ENCODE measurements at places on chromosomes 7 and 10. TPM values are rescaled to one million over a fixed set of nuclear protein-coding genes. Genes with fewer than 3 reads are reported as not detected.
A peak's percentile ranks its signal among the peaks of the same experiment; 100 is the strongest.

DNA sequence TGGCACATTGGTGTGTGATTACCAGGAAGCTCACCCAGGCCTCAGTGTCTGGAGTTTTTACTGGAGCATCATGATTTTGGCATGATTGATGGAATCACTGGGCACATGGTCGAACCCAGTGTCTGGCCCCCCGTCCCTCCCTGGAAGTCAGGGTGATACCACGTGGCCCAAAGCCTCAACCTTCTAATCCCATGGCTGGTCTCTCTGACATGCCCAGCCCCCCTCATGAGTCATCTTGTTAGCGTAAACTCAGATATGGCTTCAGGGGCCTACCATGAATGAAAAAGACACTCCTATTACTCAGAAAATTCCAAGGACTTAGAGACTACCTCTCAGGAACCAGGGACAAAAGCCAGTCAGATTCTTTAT lies 109.3 kb downstream of the GRK5 start:
- peaks cover 72% of the 10 kb centered on the region for H3K4me1 ChIP-seq
- no peak for DNase-seq
- H3K27ac ChIP-seq, result no peak overlapping the region
- H3K36me3 ChIP-seq, result no peaks in the 10 kb centered on the region

DNA sequence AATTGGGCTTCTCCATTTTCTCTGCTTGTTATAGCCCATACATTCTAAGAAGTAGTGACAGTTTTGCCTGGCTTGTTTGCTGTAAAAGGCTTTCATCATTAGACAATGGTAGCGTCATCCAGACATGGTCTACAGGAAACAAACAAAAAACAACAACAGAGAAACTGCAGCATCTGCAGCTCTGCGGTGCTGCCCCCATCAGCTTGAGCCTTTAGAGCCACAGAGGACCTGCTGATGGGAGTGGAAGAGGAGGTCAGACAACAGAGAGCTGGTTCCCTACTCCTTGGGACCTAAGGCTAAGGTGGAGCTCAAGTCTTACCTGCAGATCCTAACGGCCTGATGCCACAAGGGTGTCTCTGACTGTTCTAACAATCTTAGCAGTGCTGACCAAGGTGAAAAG lies 3.1 kb downstream of the INA start:
- peaks cover 6% of the 10 kb centered on the region for H3K4me1 ChIP-seq
- no peak overlapping the region for H3K27ac ChIP-seq
- no peak for DNase-seq
- H3K36me3 ChIP-seq, result no peaks in the 10 kb centered on the region

TSPAN15 gene
- 46.1 TPM for total RNA-seq

DNA sequence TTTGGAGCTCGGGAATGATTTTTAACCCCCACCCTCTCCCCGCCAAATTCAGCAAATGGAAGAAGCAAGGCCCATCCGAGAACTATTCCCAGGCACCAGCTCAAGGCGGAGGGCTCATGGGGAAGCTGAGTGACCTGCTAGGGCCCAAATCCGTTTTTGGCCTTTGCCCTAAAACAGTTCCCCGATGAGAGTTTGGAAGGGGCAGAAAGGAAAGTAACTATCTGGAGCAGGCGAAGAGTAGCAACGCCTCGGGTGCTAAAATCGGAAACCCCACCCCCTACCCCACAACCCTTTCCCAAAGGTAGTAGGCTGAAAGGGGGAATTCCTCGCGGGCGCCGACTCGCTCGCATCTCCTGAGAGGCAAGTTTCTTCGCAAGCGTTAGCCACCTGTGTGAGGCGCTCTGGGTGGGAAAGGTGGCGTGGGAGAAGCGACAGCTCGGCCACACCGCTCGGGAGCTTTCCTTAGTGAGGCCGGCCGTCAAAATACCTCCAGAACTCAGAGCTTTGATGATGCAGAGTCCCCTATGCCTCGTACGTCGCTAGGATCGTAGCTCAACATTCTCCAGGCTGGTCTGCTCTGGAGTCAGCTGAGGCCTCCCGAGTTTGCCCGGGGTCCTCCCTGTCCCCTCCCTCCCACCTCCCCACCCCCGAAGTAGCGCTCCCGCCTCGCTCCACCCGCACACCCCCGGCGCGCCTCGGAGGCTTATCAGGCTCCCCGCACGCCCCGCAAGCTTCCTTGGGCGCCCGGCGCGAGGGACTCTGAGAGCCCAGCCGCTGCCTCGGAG lies 642 bp upstream of the PRKG1 start:
- H3K4me1 ChIP-seq, result peaks cover 14% of the 10 kb centered on the region
- no peaks in the 10 kb centered on the region for H3K27me3 ChIP-seq
- peak overlapping the region; percentile 71 for H3K27ac ChIP-seq
- no peak for DNase-seq

GRCh38 chr7:66553001-66553400 lies 75.7 kb upstream of the KCTD7 start:
- no peak overlapping the region for H3K27ac ChIP-seq
- H3K4me1 ChIP-seq, result no peaks in the 10 kb centered on the region
- H3K4me3 ChIP-seq, result no peak overlapping the region
- no peak for DNase-seq

PNLIP gene
- total RNA-seq, result not detected

DNA sequence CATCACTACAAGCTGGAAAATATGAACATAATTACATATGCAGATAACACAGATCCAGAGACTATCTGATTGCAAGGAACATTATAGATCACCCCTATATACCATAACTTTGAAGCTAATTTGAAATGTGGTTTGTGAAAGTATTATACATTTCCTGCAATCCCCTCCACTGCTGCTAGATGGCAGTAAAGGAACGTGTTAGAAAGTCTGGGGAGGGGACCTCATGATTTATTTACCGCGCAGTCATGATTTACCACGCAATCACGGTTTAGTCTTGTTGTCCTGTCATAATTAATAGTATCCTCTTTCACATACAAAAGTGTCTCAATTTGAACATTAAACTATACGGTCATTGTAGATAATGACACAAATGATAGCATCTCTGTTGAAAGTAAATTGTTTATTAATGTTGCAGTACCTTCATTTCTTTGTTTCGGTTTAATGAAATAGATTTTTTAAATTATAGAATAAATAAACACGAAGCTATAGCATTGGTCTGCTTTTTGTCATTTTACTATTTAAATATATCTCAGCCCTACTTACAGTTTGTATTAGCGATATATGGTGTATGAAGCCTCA lies 145.3 kb upstream of the PRSS1 start:
- H3K27me3 ChIP-seq, result no peaks in the 10 kb centered on the region
- no peak for DNase-seq
- H3K4me3 ChIP-seq, result no peak overlapping the region
- no peaks in the 10 kb centered on the region for H3K4me1 ChIP-seq
- H3K36me3 ChIP-seq, result no peaks in the 10 kb centered on the region
- no peak overlapping the region for H3K27ac ChIP-seq

GRCh38 chr10:47054974-47055373 lies 143.7 kb downstream of the PTPN20 start:
- no peak for DNase-seq
- H3K4me3 ChIP-seq, result no peak overlapping the region
- no peak overlapping the region for H3K27ac ChIP-seq

OR6V1 gene
- not detected for total RNA-seq

PRKRIP1 gene
- 20.3 TPM for total RNA-seq

GRCh38 chr7:148011753-148012152 lies 578.8 kb upstream of the C7orf33 start:
- no peaks in the 10 kb centered on the region for H3K4me1 ChIP-seq
- H3K36me3 ChIP-seq, result no peaks in the 10 kb centered on the region
- no peak for DNase-seq
- H3K27ac ChIP-seq, result no peak overlapping the region
- no peak overlapping the region for H3K4me3 ChIP-seq

ZNF862 gene
- total RNA-seq, result 20.7 TPM

GRCh38 chr7:77587272-77587671 lies 50.2 kb downstream of the PTPN12 start:
- DNase-seq, result no peak
- H3K27me3 ChIP-seq, result no peaks in the 10 kb centered on the region

DNA sequence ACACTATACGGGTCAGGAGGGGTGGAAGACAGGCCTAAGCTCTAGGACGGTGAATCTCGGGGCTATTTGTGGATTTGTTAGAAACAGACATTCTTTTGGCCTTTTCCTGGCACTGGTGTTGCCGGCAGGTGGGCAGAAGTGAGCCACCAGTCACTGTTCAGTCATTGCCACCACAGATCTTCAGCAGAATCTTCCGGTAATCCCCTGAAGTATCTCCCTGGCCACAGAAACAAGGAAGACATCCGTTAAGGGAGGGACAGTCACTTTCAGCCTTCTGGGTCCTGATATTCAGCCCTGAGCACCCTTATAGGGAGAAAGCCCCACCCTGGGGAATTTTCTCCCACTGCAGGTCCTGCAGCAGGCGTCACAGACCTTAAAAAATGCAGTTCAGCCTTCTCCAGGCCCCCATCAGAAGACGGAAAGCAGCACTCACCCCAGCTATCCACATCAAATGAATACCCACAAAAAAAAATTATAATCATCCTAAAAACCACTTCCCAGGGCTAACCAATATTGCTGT lies 23.2 kb downstream of the PLAC9 start:
- H3K27ac ChIP-seq, result peak overlapping the region; percentile 25
- H3K27me3 ChIP-seq, result no peaks in the 10 kb centered on the region
- H3K36me3 ChIP-seq, result peaks cover 93% of the 10 kb centered on the region

GRCh38 chr7:12759151-12759550 lies 71.7 kb downstream of the ARL4A start:
- no peak overlapping the region for H3K4me3 ChIP-seq
- H3K27me3 ChIP-seq, result no peaks in the 10 kb centered on the region
- H3K27ac ChIP-seq, result no peak overlapping the region
- H3K36me3 ChIP-seq, result no peaks in the 10 kb centered on the region

DNA sequence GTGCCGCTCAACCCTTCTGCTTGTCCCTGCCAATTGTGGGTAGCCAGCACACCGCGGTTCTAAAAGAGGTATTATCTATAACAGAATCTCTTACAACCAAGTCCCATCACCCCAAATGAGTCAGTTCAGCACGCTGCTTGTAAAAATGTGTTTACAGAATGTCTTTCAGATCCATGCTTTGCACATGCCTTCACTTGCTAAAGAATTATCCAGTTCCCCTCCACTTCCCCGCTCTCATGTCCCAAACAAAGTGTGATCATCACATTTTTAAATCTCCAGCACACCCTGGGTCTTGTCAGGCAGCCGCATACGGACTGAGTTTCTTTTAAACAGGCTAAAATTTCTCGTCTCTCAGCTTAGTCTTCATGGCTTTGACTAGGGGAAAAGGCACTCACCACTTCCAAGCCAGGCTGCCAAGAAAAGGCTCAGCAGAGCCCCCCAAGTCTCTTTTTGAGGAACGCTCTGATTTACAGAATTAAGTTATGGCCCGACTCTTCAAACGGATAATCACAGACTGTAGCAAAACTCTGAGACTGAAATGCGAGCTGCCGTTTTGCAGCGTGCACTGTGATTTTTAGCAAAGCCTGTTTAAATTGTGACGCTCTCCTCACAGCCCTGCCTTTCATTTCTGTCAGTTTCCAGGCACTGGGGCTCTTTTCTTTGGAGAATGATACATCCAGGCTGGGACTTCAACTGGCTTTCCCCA lies 29.8 kb upstream of the FGFR2 start:
- no peaks in the 10 kb centered on the region for H3K4me1 ChIP-seq
- no peaks in the 10 kb centered on the region for H3K27me3 ChIP-seq
- H3K27ac ChIP-seq, result no peak overlapping the region
- no peaks in the 10 kb centered on the region for H3K36me3 ChIP-seq

DNA sequence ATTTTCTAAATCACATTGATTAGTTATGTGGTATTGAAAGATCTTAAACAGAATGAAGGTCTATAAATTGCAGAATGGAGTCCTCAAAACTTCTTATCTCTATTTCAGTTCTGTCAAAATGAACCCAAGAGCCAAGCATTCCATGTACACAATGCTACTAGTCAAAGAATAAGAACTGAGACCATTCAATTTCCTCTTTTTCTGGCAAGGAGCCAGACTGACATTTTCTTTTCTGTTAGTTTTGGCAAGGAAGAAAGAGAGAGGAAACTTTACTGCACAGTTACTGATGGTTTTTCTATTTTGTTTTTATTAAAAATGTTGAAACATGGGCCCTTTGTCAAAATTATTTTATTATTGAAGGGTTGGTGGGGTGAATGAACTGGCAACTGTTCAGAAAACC lies 181.8 kb upstream of the FERD3L start:
- no peak overlapping the region for H3K4me3 ChIP-seq
- H3K36me3 ChIP-seq, result no peaks in the 10 kb centered on the region
- no peak overlapping the region for H3K27ac ChIP-seq
- no peaks in the 10 kb centered on the region for H3K4me1 ChIP-seq
- DNase-seq, result no peak

ACSM6 gene
- total RNA-seq, result not detected

MUC12 gene
- total RNA-seq, result 1.2 TPM

GRCh38 chr10:127318396-127318795 lies 122.0 kb upstream of the INSYN2A start:
- H3K27ac ChIP-seq, result no peak overlapping the region
- H3K4me1 ChIP-seq, result peaks cover 10% of the 10 kb centered on the region
- H3K27me3 ChIP-seq, result no peaks in the 10 kb centered on the region
- no peak for DNase-seq
- H3K4me3 ChIP-seq, result no peak overlapping the region

- H3K36me3 ChIP-seq, result no peaks in the 10 kb centered on the region
- no peak overlapping the region for H3K4me3 ChIP-seq
- H3K4me1 ChIP-seq, result peaks cover 16% of the 10 kb centered on the region
- DNase-seq, result no peak
- no peaks in the 10 kb centered on the region for H3K27me3 ChIP-seq
- no peak overlapping the region for H3K27ac ChIP-seq
These were observed 62.3 kb downstream of the OSBPL3 start for GRCh38 chr7:24917510-24918239.

DNA sequence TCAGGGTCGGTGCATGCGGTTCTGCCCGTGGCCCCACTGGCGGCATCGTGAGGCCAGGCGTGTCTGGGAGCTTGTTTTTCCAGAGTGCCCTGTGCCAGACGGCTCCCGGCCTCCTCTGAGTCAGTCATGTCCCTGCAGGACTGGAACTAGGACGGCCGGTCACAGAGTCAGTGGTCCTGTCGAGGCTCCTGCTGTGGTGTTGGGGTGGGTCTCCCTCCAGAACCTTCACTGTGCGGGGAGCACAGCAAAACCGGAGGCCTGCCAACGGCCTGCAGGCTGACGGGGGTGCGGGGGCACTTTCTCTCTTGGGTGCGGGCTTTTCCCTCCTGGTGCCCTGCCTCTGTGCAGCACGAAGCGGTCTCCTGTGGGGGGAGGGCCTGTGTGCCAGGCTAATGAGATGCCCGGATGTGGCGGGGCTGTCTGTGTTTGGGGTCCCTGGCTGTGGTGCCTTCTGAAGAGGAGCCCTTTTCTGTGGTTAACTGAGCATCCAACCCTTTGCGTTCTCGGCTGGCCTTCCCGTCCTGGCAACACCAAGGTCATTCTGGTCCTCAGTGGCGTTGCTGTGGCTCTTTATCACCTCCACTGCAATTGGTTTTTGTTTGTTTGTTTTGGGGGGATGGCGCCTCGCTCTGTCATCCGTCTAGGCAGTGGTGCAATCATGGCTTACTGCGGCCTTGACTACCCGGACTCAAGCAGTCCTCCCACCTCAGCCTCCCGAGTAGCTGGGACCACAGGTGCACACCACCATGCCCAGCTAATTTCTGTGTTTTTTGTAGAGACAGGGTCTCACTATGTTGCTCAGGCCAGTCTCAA lies 8.0 kb downstream of the GET4 start:
- no peaks in the 10 kb centered on the region for H3K27me3 ChIP-seq
- H3K36me3 ChIP-seq, result peaks cover 42% of the 10 kb centered on the region
- DNase-seq, result no peak
- no peak overlapping the region for H3K27ac ChIP-seq
